Mesendoderm (in vitro differentiated cells): ENCODE measurements at places on chromosomes 6 and 20.

- no peak overlapping the region for H3K4me3 ChIP-seq
- no peaks in the 10 kb centered on the region for H3K36me3 ChIP-seq
- DNase-seq, result no peak
- no peaks in the 10 kb centered on the region for H3K4me1 ChIP-seq
- no peaks in the 10 kb centered on the region for H3K27me3 ChIP-seq
These were observed 524.8 kb upstream of the GJE1 start for GRCh38 chr6:141607956-141608355.

GRCh38 chr6:31645325-31645724 lies 7.1 kb downstream of the BAG6 start:
- H3K36me3 ChIP-seq, result peaks cover 24% of the 10 kb centered on the region
- no peak for DNase-seq
- no peak overlapping the region for H3K27ac ChIP-seq
- no peaks in the 10 kb centered on the region for H3K27me3 ChIP-seq
- no peaks in the 10 kb centered on the region for H3K4me1 ChIP-seq
- H3K4me3 ChIP-seq, result no peak overlapping the region

DNA sequence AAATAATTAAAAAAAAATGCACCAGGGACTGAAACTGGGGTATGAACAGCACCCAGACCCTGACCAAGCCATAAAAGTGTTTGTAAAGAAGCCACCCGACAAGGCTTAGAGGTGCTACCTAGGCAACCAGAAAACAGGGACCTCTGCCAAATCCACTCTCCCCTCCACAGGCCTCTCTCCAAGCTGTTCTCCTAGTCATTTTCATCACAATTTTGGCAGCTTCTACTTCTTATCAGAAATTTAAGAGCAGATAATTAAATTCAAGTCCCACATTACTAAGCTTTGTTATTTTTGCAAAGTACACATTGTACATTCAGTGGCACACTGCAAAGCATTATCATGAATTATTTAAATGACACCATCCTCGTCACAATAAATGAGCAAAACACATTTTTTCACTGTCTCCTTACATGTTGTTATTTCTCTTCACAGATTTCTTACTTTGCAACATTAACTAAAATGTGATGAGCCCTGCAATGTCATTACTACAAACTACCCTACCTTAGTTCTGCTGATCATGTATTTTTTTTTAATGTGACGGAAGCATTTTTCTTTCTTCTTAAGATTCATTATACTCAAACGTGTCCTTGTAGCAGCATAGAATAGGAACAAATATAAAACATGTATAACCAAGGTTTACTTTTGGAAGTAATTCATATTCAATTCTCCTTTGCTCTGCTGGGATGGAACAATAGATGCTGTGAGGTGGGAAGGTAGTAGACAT lies 38.1 kb downstream of the ECT2L start:
- DNase-seq, result no peak
- H3K36me3 ChIP-seq, result no peaks in the 10 kb centered on the region
- H3K4me1 ChIP-seq, result no peaks in the 10 kb centered on the region
- no peak overlapping the region for H3K4me3 ChIP-seq
- no peak overlapping the region for H3K27ac ChIP-seq
- no peaks in the 10 kb centered on the region for H3K27me3 ChIP-seq

DNA sequence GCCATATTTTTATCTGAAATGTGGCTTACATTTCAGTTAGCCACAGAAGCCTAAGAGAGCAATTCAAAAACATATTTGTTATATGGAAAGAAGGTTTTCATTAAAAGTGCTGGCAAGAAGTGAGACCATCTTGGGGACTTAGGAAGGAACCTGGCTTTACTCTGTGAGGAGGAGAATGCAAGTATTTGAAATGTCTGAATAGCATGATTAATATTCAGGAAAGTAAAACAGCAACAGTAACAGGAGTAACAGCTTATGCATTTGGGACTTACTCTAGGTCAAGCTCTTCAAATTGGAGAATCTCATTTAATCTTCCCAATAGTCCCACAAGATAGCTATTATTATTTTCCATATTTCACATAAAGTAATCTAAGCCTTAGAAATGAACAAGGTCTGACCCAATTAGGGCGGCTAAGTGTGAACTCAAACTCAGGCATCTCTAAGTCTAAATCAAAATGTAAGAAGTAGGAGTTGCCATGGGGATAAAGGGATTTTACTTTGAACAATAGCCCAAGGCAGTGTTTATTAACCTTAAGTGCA lies 816.5 kb downstream of the BCKDHB start:
- H3K4me3 ChIP-seq, result no peak overlapping the region
- H3K4me1 ChIP-seq, result no peaks in the 10 kb centered on the region
- no peaks in the 10 kb centered on the region for H3K36me3 ChIP-seq
- DNase-seq, result no peak
- H3K27ac ChIP-seq, result no peak overlapping the region

- no peaks in the 10 kb centered on the region for H3K36me3 ChIP-seq
- H3K4me1 ChIP-seq, result no peaks in the 10 kb centered on the region
- H3K27ac ChIP-seq, result no peak overlapping the region
- no peak for DNase-seq
These were observed 45.4 kb downstream of the MYB start for GRCh38 chr6:135226537-135226936.

DNA sequence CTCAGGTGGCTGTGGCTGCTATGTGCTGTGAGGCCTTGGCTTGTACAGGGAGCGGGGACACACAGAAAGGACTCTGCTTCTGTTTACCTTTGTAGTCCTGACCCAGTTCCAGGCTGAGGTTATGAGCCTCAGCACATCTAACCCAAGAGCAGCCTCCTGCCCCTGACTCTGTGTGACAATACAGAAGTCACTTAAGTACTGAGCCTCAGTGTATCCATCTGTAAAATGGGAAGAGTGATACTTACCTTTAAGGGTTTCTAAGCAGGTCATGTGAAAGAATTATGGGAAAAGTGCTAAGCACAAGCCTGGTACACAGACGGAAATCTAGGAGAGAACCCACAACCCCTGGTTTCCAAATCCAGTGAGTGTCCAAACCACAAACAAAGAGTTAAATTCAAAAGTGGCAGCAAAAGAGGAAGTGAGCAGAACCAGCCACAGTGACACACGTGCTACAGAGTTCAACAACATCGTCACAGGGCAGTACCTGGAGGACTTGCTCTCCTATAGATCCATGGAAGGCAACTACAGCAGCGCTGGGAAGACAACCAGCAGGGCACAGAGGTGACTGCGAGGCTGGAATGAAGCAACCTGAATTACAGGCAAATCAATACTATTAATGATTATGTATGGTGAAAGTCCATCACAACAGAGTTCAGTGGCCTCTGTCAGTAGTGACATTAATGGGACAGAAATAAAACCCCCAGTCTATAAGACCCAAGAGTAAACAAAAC lies 12.5 kb downstream of the TRIM26 start:
- DNase-seq, result no peak
- peaks cover 5% of the 10 kb centered on the region for H3K36me3 ChIP-seq
- H3K27ac ChIP-seq, result no peak overlapping the region

DNA sequence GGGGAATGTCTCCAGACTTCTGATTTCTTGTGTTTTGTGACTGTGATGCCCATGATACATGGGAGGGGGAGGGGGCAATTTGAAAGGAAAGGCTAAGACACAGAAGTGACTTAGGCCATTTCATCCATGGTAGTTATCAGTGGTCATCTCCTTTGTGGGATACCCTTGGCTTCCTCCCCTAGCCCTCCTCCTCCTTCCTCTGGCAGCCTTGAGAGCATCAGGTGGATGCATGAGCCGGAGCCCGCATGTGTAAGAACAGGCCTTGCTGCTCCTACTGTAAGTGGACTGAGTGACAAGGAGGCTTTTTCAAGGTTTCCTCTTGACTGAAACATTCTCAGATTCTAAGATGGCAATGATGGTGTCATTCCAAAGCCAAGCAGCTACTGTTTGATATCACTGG lies 874 bp downstream of the CD83 start:
- no peaks in the 10 kb centered on the region for H3K27me3 ChIP-seq
- H3K27ac ChIP-seq, result no peak overlapping the region
- H3K4me1 ChIP-seq, result no peaks in the 10 kb centered on the region
- H3K4me3 ChIP-seq, result no peak overlapping the region
